ENCODE measurements at places on chromosomes 12 and 14. TPM values are rescaled to one million over a fixed set of nuclear protein-coding genes. Genes with fewer than 3 reads are reported as not detected.

TAS2R42 gene
- not detected for total RNA-seq

DNA sequence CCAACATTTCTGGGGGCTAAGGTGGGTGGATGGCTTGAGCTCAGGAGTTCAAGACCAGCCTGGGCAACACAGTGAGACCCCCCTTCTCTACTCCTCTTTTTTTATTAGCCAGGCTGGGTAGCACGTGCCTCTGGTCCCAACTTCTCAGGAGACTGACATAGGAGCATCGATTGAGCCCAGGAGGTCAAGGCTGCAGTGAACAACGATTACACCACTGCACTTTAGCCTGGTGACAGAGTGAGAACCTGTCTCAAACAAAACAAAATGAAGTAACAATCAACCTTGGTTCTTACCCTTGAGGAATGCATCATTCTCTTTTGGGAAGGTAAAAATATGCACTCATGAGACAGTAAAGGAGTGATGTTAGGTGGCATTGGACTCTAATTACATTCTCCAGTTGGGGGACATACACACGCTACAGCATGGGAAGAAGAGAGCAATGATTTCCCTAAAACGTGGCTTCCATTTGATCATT lies 3.9 kb upstream of the NIN start:
- DNase-seq, result no peak

DNA sequence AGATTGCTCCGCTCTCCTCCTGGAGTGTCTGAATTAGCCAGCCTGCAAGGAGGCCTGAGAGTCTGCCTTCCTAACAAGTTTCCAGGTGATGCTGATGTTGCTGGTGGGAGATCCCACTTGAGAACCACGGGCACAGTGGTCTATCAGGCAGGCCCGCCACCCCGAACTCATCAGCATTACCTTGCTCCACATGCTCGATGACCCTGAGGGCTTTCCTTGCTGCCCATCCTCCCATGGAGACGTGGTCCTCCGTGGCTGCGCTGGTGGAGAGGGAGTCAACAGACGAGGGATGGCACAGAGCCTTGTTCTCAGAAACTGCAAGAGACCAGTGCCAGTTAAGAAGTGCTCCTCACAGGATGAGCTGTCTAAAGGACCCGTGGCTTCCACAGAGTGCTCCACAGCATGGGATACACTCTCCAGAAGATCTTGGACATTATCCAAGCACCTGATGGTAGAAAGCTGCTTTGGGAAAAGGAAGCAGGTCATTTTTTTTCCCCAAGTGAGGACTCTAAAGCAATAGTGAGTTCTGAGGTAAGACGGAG lies 18.3 kb downstream of the HAL start:
- no peak for DNase-seq

GRCh38 chr14:24171422-24172260 lies at the start of gene REC8:
TSS of gene REC8 (plus strand) at chr14:24172080. CDS start at chr14:24172553, 473 bp downstream.
- DNase-seq, result no peak

- no peak for DNase-seq
Observed at GRCh38 chr14:61037215-61037614, 56.2 kb downstream of the SLC38A6 start.

DNA sequence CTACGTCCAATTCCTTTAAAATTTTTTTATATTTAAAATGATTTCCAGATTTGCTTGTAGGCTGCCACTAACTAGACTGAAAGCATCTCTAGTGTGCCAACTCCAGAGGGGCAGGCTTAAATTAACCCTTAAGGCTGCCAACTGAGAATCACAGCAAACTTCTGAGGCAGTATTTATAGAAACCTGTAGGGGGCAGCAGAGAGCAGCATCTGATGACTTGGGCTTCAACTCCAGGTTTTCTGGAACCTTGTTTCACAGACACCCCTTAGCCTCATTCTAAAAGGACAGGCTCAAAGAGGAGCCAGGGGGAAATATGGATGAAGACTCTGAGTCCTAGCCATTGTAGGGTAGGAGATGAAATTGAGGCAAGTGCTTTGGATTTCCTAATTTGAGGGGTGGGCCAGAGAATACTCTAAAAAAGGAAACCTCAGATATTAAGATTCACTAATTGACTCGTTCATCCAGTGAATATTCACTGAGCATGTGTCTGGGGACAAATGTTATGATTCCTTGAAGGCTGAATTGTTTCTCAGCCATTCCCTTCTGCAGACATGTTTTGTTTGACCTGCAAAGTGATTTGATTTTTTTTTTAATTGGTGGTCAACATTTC lies 63.3 kb upstream of the HSPB8 start:
- DNase-seq, result peak; percentile 13

- DNase-seq, result no peak
Observed at GRCh38 chr14:50820786-50821509, 10.0 kb downstream of the NIN start.

- peak; percentile 77 for DNase-seq
Observed at GRCh38 chr12:84822525-84822924, 90.1 kb downstream of the SLC6A15 start.

GRCh38 chr14:91004987-91005386 lies 55.5 kb downstream of the RPS6KA5 start:
- no peak for DNase-seq

- DNase-seq, result no peak
Observed at GRCh38 chr14:98937021-98937420, 335.0 kb downstream of the BCL11B start.

DNA sequence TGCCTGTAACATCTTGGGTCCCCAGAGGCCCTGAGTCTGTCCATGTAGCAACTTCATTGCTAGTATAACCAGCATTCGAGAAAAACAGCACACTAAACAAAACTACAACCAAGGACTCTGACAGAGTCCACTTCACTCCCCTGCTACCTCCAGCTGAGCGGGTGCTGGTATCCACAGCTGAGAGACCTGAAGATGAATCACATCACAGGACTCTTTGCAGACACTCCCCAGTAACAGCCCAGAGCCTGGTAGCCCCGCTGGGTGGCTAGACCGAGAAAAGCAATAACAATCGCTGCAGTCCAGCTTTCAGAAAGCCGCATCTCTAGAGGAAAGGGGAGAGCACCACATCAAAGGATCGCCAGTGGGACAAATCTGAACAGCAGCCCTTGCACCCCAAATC lies 9.0 kb upstream of the IQSEC3 start:
- DNase-seq, result no peak

DNA sequence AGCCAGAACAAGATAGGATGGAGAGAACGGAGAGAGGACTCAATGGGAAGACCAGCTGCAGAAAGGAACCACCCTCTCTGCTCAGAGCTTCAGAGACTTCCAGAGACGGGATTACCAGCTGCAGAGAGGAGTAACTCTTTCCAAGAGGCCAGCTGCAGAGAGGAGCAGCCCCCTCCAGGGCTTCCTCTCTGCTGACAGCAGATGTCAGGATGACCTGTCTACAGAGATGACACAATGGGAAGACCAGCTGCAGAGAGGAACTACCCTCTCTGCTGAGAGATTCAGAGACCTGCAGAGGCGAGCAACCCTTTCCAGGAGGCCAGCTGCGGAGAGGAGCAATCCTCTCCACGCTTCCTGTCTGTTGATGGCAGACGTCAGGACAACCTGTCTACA lies 61.8 kb downstream of the KLRG1 start:
- DNase-seq, result no peak

DNA sequence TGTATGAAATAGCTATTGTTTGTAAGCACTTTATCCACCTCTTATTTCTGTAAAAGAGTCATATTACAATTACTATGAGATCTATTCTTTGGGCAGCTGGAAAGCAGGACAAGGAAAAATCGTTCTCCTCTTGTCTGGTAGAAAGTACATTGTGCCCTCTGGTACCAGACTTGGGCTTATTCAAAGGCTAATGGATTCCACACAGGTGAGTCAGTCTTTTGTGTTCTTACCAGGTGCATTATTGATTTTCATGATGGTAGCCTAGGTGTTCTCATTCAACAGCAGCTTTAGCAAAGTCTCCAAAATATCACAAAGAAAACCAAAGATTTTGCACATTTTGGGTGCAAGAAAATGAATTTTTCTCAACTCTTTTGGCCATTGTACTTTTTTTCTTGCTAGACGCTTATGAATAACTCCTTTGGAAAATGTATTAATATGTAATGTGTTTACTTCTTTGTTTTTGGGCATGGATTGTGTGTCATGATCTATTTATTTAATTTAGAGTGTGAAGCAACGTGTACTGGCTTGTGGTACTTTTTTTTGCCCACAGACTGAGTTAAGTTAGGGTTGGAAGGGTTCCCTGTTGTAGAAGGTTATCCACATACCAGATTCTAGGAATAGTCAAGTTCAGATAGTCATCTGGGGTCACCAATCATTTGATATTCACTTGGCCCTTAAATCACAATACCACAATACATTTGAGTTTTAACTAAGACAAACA lies 26.2 kb downstream of the MNAT1 start:
- DNase-seq, result no peak
